ENCODE measurements at places on chromosomes 7 and 10.

DNA sequence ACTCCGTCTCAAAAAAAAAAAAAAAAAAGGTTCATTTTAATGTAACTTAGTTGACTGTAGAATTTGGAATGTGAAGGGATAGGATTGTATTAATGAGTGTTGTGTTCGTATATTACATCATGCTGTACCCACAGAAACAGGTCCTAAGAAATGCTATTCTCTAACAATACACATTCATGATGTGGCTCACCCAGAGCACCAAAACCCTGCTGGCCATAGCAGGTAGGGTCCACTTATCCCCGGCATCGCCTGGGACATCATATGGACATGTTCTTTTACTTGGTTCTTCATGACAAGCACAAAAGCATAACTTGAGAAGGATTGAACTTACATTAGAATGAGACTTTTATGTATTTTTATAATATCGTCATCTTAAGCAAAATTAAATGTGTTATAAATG, 241.5 kb downstream of the CACNB2 start:
- no peak for DNase-seq

DNA sequence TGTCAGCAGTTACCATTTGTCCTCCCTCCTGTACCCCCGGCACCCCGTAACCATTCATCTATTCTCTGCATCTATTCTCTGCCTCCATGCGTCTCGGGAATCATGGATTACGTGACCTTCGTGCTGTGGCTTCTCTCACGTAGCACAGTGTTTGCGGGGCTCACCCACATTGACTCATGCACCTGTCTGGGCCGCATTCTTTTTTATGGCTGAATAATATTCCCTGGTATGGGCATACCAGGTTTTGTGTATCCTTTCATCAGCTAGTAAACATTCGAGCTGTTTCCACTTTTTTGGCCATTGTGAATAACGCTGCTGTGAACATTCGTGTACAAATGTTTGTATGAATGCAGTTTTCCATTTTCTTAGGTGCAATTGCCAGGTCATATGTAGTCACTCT, 17.7 kb downstream of the CUX1 start:
- no peak for DNase-seq

DNA sequence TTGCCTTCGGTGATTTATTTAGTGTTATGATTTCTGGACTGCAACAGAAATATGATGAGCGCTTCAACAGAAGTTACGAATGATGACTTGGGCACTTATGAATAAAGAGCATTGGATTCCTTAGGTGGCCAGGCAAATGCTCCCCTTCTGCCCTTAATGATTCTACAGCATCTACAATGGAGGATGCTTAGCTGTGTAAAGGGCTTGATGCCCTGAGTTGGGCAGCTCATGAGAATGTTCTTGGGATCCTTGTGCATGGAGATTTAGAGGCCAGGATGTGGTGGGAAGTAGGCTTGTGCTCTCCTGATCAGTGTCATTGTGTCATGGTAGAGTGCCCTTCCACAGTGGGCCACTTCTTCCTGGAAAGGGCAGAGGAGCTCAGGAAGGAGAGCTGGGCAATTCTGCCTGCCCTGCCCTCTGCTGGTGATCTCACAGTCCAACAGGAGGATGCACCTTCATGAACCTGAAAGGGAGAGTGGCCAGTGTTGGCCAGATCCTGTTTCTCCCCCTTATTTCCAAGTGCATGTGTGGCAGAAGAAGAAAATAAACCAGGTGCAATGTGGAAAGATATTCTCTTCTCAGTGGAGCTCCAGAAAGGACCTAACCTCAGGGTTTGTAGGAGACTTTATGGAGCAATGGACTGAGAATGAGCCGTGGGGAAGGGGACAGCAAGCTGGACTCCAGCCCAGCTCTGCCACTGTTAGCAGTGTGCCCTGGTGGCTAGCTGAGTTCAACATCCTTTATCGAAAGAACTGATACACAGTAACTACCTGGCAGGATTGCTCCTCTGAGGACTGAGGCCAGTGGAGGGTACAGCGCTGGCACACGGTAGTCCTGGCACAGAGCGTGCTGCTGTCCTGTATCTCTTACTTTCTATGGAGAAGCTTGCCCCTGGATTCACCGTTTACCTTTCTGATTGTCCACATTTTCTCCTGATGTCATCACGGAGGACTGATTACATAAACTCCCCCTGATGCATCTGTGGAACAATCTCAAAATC, 182.9 kb downstream of the BMPER start:
- DNase-seq = no peak

GRCh38 chr10:101941871-101942270, 98.3 kb upstream of the KCNIP2 start:
- no peak for DNase-seq

- no peak for DNase-seq
These were observed 6.4 kb downstream of the KIAA1549 start for GRCh38 chr7:138974675-138975292.

DNA sequence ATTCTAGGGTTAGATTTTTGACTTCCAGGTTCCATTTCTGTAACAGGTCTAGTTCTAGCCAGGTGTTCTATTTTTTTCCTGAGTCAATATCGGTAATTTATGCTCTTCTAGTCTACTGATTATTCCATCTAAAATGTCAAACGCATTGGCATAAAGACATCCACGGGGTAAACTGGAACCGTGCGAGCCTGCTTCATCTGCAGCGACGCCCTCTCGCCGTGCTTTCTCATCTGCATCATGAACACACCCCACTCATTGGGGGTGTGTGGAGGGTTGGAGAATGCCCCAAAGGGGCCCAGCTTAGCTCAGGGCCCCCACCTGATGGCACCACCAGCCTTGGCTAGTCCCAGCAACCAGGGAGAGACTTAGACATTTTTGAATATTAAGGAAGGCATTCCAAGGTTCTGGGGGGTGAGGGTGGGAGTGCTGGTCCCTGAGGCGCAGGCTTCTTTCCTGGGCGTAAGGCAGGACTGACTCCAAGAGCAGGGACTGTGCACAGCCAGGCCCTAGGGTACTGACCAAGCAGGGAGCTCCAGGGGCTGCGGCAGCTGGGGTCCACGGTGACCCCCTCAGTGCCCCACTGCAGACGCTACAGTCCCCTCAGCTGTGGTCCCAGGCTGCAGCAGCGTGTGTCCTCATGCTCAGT, 12.9 kb upstream of the CRYGN start:
- no peak for DNase-seq

GRCh38 chr10:3935141-3935540, 150.1 kb upstream of the KLF6 start:
- no peak for DNase-seq

- DNase-seq = no peak
These were observed 301.7 kb downstream of the TCERG1L start for GRCh38 chr10:131009791-131010190.

GRCh38 chr10:121113385-121113696, 262.2 kb downstream of the WDR11 start:
- no peak for DNase-seq

GRCh38 chr10:45463244-45464116, 89.5 kb downstream of the ALOX5 start:
- DNase-seq = no peak

DNA sequence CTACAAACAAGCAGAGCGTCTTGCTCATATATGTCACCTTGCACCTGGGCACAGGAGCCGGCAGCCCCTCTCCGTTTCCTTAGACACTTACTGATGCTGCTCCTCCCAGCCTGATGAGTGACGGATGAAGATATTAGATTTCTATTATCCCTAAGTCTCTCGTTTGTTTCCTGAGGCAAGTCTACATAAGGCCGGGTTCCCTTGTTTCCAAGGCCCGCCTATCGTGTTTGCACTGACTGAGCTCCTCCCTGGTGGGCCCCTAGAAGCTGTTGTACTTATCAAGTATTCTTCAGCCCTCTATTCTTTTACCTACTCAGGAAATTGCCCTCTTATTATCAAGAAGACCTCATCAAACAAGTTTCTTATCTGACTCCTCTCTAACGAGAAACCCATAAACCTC, 18.5 kb downstream of the SH3PXD2A start:
- DNase-seq = no peak

GRCh38 chr10:133258066-133258817, 18.4 kb downstream of the ADAM8 start:
- DNase-seq = no peak
